ENCODE measurements at places on chromosomes 2 and 18.

DNA sequence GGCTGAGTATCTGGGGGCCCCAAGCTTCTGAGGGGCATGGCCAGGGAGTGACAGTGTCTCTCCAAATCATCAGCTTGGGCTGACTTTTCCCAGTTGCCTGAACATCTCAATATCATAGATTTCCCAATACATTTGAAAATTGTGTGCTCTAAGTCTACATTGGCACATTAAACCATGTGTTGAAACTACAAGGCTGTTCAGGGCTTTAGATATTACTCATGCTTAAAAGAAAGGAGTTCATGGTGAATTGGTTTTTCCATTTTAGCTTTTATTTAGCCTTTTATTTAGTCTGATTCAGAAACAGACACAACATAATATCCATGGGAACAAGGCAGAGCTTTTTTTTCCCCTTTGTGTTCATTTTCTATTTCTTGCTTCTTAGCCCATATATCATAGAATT is 49.9 kb upstream of the GALR1 start:
- DNase-seq: no peak

- no peak for DNase-seq
Measured at GRCh38 chr18:70279470-70279869, 9.4 kb upstream of the SOCS6 start.

- no peak for DNase-seq
Measured at GRCh38 chr2:149885468-149885867, 297.9 kb upstream of the MMADHC start.

DNA sequence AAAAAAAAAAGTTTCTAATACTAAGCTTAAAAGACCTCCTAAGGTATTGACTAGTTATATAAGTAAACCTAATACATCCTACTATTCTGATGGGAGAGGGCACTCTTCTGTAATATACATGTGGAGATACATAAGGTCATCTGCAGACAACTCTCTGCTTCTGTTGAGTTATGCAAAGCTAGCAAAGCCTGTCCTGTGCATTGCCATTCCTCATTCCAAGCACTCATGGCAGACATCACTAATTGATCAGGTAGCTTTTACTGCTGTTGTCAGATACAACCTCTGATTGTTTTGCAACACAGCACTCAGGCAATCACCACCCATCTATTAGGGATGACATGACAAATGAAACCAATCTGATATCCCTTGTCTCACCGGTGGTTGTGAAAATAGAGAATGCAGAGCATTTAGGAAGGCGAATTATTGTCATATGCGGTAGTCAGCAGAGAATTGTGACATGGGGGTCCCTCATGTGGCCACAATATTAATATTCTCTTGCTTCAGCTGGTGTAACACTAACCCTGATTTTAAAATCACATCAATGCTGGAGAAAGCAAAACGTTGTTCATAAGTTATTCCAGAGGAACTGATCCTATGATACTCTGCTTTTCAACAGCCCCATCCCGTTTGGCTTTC is 416.5 kb upstream of the GYPC start:
- DNase-seq: no peak

GRCh38 chr2:28729698-28730097 is 21.9 kb upstream of the PPP1CB start:
- DNase-seq: no peak
